ENCODE measurements at places on chromosomes 7 and 10.

GRCh38 chr10:69628891-69629290, 1.2 kb upstream of the FAM241B start:
- no peak for DNase-seq

DNA sequence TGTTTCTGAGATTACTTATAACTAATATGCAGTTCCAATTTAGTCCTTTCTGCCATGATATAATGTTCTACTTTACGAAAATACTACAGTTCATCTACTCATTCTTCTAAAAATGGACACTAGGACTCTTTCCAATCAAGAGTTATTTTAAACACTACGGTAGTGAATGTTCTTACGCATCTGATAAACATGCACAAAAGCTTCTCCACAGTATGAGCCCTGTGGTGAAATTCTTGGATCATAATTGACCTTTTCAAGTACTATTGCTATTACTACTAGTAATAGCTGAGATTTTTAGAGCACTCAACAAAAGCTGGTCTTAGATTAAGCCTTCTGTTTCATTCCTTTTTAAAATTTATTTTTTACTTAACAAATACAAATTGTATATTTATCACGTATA, 106.4 kb downstream of the CH25H start:
- DNase-seq: no peak

- no peak for DNase-seq
Measured at GRCh38 chr7:156731651-156732050, 91.1 kb downstream of the RNF32 start.

DNA sequence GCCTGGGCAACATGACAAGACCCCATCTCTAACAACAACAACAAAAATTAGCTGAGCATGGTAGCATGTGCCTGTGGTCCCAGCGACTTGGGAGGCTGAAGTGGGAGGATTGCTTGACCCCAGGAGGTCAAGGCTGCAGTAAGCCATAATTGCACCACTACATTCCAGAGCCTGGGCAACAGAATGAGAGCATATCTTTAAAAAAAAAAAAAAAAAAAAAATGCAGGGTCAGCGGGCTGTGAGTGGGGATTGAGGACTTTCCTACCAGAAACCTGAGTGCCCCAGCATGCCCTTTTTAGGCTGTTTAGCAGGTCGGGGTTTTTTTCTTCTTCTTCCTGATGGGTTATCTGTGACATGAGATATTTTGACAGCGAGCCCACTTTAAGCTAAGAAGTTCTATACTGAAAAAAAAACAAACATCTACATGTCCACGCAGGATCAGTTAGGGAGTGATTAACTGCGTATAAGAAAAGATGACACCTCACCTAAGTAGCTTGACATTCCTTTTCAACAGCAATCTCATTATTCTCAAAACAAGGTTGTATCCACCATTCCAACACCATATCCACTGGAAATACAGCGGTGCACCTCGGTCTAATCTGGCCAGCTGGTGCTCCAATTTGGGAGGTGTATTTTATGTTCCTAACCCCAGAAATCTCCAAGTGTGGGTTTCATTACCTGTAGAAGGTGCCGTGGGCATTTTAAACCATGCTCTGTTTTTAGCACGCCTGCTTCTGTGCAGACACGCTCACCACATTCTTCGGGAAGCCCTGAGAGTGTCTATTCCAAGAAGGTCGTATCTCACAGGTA, 13.8 kb upstream of the RFC2 start:
- DNase-seq: no peak

GRCh38 chr7:42221304-42221703, 15.7 kb downstream of the GLI3 start:
- DNase-seq: no peak

GRCh38 chr7:109259151-109259550, 689.5 kb downstream of the DNAJB9 start:
- no peak for DNase-seq

- DNase-seq: no peak
Measured at GRCh38 chr7:110386913-110387312, 704.0 kb upstream of the LRRN3 start.

GRCh38 chr10:23099816-23100215, 4.4 kb downstream of the MSRB2 start:
- DNase-seq: no peak

- no peak for DNase-seq
Measured at GRCh38 chr7:51251290-51251689, 65.3 kb downstream of the COBL start.

GRCh38 chr7:7768977-7769709, 50.7 kb upstream of the RPA3 start:
- no peak for DNase-seq

- no peak for DNase-seq
Measured at GRCh38 chr7:41885748-41886147, 182.9 kb upstream of the INHBA start.

- DNase-seq: no peak
Measured at GRCh38 chr10:1293636-1294435, 237.7 kb downstream of the WDR37 start.

- no peak for DNase-seq
Measured at GRCh38 chr10:117271427-117271826, 30.5 kb downstream of the SLC18A2 start.

GRCh38 chr10:102280397-102281101, 35.2 kb downstream of the GBF1 start:
- DNase-seq: no peak

GRCh38 chr10:116833986-116834985, 15.0 kb upstream of the ENO4 start:
- DNase-seq: no peak

DNA sequence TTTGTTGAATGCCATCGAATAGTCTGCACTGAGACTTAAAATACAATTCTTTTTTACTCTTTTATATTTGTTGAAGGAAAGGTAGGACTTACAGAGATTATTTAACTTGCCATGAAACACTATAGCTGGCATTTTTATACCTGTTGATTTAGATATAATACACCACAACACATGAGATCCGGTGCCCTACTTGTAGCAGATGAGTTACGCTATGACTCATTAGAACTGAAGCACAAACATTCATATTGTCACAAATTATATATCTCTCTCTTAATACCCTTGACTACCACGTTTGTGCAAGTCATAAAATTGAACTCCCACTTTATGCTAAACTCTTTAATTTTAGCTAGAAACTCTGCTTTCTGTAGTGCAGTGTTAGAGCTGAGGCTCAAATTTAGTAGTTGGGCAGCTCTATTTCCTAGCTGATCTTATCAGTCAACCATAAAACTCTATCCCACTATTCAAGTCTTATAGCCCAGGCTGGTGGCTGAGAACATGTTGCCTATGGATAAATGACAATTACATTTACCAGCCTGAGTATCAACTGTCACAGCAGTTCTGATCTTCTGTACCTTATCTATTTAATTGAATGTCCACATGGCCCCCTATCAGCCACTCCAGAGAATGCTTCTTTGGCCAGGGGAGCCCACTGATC, 137.4 kb upstream of the SEMA3D start:
- DNase-seq: no peak

DNA sequence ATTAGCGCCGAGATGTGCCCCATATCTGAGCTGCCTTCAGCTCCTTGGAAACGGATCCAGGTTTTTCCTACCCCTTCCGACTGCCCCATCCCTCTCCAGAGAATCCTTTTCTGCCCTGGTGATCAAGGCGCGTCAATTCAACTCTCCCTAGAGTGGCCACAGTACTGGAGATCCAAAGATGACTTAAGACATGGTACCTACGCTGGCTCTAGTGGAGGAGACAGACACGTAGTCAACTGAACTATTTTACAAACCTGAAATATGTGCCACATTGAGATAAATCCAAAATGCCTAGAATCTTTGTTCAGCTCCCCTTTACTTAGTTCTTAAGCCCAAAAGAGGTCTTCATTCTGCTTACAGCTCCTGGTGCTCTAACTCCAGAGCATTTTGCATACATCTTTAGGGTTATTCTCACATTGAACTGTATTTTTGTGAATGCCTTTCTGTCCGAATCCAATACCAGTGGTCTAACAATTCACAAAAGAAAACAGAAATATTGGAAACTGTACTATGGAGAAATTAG, 444 bp upstream of the TNPO3 start:
- no peak for DNase-seq
